Breast epithelium (tissue), 4 donors: ENCODE measurements at places on chromosomes 4 and X. TPM values are rescaled to one million over a fixed set of nuclear protein-coding genes. Genes with fewer than 3 reads are reported as not detected.

GRCh38 chr4:83019794-83020494 is 9.3 kb upstream of the LIN54 start:
- no peak overlapping the region for H3K27ac ChIP-seq
- H3K27me3 ChIP-seq: no peaks in the 10 kb centered on the region
- H3K36me3 ChIP-seq: no peaks in the 10 kb centered on the region
- no peaks in the 10 kb centered on the region for H3K4me1 ChIP-seq
- no peak overlapping the region for H3K4me3 ChIP-seq
- no peak for DNase-seq

NEIL3 gene
- total RNA-seq: 0.32 TPM

DNA sequence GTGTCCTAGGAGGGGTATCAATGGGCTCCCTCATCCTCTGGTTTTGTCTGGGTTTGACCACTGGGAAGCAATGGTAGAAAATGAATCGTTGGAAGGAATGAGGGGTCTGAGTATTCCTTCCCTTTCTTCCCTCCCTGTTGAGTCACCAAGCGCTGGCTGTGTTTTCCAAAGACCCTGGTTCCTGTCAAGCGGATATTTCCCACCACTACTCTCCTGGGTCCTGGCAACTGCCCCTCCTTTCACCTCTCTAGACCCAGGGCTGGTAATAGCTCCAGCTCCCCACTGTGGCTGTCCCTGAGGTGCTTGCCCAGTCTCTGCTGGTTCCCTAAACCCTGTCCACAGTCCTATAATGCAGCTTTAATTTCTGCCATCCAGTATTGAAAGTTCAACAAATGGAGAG is 22.2 kb downstream of the SMIM43 start:
- no peaks in the 10 kb centered on the region for H3K4me1 ChIP-seq
- DNase-seq: no peak
- H3K36me3 ChIP-seq: no peaks in the 10 kb centered on the region
- no peak overlapping the region for H3K27ac ChIP-seq
- H3K27me3 ChIP-seq: no peaks in the 10 kb centered on the region
- H3K4me3 ChIP-seq: no peak overlapping the region

DNA sequence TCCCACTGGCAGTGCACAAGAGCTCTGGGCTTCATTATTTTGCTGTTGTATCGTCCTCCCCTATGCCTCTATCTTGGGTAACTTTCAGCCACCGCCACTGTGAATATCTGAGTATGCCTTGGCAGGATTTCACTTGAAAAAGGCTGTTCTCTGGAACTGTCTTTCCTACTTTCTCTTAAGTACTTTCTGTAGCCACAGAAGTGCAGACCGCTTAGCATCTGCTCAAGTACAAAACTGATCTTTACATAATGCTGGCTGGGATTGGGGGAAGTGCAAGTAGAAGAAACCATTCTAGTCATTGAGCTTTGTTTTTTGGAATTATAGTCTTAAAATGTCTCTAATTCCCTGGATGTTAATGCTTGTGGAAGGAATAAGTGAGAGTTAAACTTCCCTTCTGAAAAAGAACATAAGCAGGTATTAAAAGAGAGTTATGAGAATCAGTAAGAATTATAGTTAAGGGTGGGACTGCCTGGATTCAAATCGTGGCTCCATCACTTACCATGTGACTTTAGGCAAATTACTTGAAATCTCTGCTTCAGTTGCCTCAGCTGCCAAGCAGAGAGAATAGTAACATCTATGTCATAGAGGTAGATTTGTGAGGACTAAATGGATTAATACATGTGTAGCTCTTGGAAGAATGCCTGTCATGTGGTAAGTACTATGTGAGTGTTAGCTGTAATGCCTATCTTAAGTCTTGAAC is 77.5 kb downstream of the MID1IP1 start:
- peaks cover 41% of the 10 kb centered on the region for H3K27me3 ChIP-seq
- no peak overlapping the region for H3K27ac ChIP-seq
- no peaks in the 10 kb centered on the region for H3K4me1 ChIP-seq
- no peak for DNase-seq

PRRG1 gene
- total RNA-seq: 15.2 TPM

DNA sequence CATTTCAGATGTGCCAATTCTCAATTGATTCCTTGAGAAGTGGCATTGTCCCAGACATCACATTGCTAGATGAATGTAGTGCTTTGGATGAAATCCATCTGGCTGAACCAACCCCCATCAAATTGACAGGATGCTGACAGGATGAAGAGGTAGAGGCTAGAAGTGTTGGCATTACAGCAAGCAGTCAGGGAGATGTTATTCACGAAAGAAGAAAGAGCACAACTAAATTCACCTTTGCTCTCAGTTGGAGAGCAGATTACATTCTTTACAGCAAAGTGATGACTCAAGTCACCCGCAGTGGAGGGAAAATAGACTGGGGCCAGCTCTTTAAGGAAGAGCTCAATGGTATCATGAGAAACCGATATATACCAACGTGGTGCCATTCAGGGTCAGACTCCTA is 259.6 kb downstream of the C4orf33 start:
- H3K36me3 ChIP-seq: no peaks in the 10 kb centered on the region
- no peak overlapping the region for H3K27ac ChIP-seq
- H3K4me1 ChIP-seq: no peaks in the 10 kb centered on the region
- H3K4me3 ChIP-seq: no peak overlapping the region
- H3K27me3 ChIP-seq: no peaks in the 10 kb centered on the region
- DNase-seq: no peak

DNA sequence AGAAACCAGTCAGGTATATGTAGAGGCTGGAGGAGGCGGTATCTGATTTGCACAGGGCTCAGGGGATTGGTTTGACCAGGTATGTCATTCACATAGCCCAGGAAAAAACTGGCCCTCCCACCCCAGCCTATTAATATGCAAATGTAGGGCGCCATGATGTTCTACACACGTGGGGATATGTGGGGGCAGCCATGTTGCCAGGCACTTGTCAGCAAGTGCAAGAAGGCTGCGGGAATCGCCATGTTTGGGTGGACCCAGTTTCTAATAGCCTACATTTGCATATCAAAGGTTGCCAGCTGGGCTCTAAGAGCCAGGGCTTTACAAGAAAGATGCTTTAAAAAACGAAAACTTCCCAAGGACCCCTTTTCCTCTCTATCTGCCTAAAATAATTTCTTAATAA is 335.1 kb downstream of the SMARCA1 start:
- no peaks in the 10 kb centered on the region for H3K27me3 ChIP-seq
- no peaks in the 10 kb centered on the region for H3K4me1 ChIP-seq
- H3K27ac ChIP-seq: no peak overlapping the region
- no peaks in the 10 kb centered on the region for H3K36me3 ChIP-seq
- H3K4me3 ChIP-seq: no peak overlapping the region
- no peak for DNase-seq

- H3K4me3 ChIP-seq: no peak overlapping the region
- H3K27ac ChIP-seq: no peak overlapping the region
- no peak for DNase-seq
Measured at GRCh38 chrX:1468250-1468772, 15.6 kb upstream of the ASMTL start.

ABCD1 gene
- total RNA-seq: 10.5 TPM

STATH gene
- total RNA-seq: not detected
